Renal cortical epithelial cell (primary cell): ENCODE measurements at places on chromosomes 5 and 9.
A peak's percentile ranks its signal among the peaks of the same experiment; 100 is the strongest.

- no peak for DNase-seq
Measured at GRCh38 chr9:93390953-93391515, 60.5 kb upstream of the FAM120A start.

GRCh38 chr5:111948092-111948841 lies 191.3 kb upstream of the NREP start:
- peak; percentile 82 for DNase-seq

DNA sequence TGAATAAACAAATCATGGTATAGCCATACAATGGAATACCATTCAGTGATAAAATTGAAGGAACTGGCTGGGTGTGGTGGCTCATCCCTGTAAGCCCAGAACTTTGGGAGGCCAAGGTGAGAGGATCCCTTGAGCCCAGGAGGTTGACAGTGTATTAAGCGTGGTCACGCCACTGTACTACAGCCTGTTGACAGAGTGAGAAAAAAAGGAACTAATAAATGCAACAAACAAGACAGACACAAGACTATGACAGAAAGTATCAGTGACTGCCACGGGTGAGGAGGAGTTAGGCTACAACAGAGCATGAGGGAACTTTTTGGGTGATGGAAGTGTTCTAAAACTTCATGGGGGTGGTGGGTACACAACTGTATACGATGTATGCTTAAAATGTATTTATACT lies 2.2 kb downstream of the FNIP1 start:
- DNase-seq: no peak

DNA sequence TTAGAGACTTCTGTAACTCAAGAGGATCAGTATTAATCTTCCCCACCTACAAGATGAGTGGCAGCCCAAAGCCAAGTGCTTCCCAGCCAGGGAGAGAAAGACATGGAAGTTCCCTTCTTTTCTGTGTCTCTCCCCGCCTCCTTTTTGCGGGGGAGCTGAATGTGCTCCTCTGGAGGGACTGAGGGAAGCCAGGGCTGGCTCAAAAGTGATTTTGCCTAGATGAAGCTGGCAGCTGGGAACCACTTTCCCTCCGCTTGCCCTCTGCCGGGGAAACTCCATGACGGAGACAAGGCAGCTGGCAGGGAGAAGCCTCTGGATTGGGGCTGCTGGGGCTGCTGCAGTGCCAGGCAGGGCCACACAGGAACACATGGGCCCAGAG lies 24.4 kb downstream of the EGR1 start:
- DNase-seq: no peak

DNA sequence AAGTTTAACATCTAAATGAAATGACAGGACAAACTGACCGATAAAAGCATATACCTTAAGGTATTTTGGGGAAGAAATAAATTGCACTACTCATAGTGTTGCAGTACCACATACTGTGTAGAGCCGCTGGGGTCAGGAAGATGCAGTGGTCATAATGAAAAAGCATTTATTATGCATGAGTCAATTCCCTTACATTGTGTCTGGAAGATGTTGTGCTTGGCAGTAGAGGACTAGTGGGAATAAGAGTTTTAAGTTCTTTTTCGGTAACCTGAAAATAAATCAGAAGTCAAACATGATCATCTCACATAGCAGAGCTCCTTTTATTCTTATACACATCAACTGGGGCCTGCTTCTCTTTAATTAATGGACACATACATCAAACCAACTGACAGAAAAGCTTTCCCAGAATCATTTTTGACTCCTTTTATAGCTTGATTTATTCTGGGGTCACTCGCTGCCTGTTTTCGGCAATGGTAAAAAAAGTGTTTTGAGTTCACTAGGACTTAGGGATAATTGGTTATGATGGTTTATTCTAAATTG lies 262.5 kb upstream of the CHD1 start:
- no peak for DNase-seq

- no peak for DNase-seq
Measured at GRCh38 chr5:158514986-158515359, 584.7 kb downstream of the EBF1 start.

DNA sequence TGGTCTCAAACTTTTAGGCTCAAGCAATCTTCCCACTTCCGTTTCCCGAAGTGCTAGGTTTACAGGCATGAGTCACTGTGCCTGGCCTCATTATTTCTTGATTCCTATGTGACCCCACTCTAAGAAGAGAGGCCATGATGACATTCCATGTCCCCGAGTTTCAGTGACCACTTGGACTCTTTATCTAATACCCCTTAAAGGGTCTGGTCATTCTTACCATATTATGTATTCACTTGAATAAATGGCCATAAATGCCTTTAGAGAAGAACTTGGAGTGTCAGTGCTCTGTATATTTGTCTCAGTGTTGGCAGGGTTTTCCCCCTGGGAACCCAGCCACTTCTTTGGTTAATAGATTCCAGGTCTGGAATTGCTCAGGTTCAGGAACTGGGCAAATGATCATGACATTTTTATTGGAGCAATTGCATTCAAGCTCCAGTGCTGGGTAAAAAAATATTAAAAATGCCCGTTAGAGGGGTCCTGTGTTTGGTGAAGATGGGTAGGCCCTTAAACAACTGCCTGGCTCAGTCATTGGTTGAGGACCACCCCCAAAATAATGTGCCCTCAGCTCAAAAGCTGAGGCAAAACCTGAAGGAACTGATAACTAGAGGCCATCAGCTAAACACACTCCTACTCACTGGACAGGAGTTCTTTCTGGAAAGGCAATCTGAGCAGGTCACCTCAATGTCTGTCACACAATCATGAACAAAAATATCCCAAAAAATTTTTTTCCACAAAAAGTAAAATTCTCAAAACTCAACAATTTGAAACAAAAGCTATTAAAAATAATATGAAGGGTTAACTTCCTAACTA lies 186.6 kb upstream of the ZNF608 start:
- DNase-seq: peak; percentile 84

- no peak for DNase-seq
Measured at GRCh38 chr9:74555565-74555964, 58.4 kb downstream of the RORB start.

- DNase-seq: no peak
Measured at GRCh38 chr5:77177576-77177975, 32.9 kb upstream of the PDE8B start.

DNA sequence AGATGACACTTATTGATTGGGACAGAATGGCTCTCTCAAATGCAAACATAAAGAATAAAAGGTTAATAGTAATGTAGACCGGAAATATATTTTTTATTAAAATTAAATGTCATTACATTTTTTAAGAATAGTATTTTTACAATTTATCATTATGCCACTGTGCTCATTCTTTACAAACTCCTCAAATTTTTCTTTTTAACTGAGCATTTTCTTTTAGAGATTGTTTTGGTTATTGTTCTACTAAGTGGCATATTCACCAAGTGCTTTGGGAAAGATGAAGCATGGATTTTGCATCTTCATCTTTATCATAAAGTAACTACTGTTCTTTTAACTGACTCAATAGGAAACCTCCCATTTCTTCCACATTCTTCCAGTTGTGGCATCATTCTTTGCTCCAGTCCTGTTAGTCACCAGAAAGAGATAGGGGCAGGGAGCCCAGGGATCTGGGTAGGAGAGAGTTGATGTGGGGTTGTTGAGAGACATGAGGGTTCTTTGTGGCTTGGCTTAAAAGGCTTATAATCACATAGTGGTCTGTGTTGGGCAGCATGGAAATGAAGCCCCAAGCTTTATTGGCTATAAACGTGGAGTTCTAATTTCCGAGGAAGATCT lies 69.8 kb downstream of the SYK start:
- DNase-seq: no peak

GRCh38 chr5:171945066-171945465 lies 61.4 kb downstream of the FBXW11 start:
- peak; percentile 50 for DNase-seq

DNA sequence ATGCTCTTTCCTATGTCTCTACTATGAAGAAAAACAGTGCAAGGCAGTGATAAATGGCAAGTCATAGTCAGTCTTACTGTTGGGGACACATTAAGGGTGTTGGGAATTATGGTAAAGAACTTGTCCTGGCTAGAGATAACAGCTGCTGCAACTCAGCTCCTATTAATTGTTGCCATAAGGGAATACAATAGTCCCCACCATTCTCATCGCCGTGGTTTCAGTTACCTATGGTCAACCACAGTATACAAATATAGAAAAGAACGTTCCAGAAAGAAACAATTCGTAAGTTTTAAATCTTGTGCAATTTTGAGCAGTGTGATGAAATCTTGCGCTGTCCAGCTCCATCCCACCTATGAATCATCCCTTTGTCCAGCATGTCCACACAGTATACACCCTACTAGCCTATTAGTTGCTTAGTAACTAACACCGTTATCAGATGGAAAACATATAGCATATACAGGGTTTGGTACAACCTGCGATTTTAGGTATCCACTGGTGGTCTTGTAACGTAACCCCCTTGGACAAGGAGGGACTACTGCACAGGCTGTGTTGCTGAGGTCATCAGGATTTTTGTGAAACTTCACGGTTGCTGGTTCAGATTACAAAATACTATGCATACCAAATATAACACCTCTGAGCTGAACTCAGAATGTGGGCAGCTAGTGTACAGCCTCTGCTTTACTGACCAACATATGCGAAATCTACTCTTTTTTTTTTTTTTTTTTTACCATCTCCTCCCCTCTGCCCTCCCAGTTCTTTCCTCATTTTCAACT lies 53.5 kb downstream of the ZFR start:
- DNase-seq: peak; percentile 80

- no peak for DNase-seq
Measured at GRCh38 chr5:76662521-76662920, 39.3 kb upstream of the F2RL2 start.

GRCh38 chr9:136840140-136840876 lies 2.0 kb upstream of the AJM1 start:
- DNase-seq: no peak

- no peak for DNase-seq
Measured at GRCh38 chr9:4365055-4365454, 65.2 kb upstream of the GLIS3 start.

- DNase-seq: no peak
Measured at GRCh38 chr5:146553446-146553845, 37.5 kb upstream of the GPR151 start.

- DNase-seq: peak; percentile 49
Measured at GRCh38 chr5:7916171-7916804, 47.3 kb downstream of the MTRR start.

DNA sequence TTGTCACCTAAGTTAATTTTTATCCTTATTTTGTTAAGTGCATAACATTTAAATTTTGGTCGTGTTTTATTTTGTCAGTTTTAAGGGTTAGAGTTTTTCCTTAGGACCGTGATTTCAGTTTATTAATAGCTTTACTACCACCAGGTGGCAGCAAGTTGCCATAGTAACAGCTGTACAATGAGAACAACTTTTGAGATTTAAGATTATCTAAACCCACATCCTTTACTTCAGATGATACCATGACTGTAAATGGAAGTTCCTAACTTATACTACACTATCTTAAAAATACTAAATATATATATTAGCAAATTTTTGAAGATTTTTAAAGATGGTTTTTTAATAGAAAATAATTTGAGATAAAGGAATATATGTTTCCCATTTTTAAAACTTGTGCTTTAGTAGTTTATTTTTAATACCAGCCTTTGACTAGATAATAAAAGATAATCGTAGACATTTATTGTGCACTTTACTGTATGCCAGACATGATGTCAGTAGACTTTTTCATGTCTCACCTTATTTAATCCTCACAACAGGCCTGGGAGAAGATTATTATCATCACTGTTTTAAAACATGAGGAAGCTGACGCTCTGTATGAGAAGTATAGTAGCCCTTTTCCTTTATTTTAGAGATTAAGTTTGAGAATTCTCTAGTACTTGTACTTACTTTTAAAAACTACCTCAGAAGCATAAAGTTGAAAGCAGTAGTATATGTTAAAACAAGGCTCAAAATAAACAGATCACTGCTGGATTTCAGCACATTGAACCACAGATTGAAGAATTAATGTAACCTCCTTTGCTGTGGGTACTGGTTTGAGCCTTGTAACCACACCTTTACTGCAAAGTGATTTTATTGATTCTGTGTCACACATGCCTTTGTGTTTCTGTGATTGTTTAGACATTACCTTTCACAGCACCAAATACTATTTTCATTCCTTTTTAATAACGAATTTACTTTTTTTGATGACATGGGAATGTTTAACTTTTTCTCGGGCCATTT lies 27.5 kb downstream of the SREK1 start:
- DNase-seq: peak; percentile 60

DNA sequence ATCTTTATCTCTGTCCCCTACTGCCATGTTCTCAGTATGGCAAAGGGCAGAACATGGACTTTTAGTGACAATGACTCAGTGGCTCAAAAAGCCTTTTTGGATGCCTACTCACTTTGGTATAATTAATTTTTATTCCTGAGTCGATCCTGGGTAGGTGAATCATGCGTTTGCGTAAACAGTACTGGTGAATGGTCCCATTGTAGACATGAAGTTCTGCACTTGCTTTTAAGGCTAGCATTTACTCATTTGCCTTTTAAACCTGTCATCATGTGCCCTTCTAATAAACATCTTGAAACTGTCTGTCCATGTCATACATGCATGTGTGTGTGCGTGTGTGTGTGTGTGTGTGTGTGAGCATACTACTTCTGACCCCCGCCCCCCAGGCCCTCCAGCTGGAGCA lies 223.0 kb downstream of the AUH start:
- peak; percentile 77 for DNase-seq

DNA sequence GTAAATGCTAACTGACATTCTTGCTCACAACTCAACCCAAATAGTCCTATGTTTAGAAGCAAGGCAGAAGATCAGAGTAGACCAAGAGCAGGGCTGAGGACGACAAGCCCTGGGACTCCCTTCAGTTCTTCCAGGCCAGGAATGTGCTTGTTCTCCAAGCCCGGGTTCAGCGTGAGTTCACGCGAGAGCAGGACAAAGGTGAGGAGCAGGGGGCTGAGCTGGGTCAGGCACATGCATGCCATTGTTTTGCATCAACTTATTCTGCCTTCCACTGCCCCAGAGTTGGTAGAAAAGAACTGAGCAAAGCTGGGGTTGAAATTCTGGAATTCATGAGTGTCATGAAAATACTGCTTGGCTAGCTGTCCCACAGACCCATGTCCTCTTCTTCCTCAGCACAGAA lies 206.5 kb downstream of the PAX5 start:
- DNase-seq: no peak

DNA sequence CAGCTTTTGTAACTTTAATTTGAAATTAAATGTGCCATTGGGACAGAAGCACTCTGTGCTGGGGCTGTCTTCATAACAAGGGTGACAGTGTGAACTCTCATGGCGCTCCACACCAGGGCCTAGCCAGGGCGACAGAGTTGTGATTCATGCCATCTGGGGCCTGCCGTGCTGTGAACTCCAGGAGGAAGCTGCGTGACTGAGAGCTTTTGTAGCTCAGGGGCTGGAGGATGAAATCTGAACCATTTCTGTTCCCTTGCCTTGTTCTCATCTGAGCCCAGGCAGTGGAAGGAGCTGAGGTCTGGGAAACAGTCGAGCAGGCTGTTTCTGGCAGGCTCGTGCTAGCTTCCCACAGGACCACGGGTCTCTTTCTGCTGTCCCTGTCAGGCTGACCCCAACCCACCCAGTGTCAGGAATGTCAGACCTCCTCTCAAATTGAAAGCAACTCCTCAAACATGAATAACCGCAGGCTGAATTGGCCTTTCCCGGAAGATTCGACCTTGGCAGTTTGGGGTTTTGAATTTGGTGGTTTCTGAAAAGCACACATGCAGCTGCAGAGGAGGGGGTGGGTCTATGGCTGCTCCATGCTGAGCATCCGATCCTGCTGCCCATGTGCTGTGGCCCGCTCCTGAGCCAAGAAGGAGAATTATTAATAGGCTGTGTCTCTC lies 69.2 kb upstream of the RPS23 start:
- no peak for DNase-seq
